Thoracic aorta (tissue), 2 donors: ENCODE measurements at places on chromosomes 2 and 18.

DNA sequence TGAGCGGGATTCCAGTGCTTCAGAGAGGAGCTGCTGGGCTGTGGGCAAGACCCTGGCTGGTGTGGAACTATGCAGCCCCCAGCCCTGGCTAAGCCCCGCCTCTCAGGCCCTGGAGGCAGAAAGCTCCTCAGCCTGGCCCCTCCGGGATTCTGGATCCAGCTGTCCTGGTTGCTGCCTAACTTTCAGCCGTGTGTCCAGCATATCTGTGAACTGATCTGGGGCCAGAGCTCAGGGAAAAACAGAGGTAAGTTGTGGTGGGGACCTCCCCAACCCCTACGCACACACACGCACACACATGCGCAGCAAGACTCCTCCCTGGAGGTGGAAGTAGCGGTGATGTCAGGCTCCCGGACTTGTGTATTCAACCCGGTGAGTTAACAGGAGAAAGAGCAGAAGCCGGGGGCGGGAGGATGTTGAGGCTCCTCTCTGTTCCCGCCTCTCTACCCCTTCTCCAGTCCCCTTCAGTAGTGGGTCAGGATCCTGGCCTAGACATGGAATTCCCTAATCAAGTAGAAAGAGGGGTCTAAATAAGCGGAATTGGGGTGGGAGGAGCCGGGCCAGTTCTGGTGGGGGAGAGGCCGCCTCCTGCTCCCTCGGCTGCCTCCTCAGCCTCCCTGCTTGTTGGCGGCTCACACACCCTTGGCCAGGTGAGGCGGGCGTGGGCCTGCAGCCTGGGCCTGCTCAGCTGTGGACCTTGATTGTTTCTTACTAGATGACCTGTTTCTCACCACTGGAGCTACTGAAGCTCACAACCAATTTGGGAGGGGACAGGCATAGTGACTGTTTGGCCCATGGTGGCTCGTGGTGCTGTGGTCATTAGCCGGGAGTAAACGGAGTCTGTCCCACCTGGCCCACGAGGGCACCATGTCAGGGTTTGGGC, 33.4 kb downstream of the SIX2 start:
- DNase-seq: no peak

DNA sequence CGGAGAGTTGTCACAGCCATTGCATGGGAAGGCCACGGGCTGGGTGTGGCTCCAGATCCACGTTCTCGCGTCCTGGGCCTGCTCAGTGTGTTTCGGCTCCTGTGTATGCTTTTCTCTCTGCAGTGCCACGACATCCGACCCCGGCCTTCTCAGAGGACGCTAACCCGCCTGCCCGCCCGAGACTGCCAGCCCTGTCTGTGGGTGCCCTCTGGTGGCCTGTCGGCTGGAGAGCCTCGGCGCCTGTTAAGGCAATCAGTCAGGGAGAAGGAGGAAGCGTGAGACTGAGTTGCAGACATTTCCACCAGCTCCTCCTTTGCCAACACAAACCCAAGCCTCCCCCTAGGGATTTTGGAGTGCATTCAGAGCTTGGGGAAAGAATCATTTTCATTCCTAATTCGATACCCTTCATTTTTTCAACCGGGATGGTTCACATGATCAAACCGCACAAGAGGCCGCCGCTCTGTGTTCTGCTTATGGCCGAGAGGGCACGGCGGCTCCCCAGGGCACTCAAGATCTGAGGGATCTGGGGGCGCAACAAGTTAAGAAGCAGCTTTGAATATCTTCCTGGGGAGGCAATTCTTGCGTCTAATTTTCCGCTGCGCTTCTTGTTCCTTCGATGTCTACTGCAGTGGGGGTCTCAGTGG, 37.5 kb upstream of the ZBTB7C start:
- peak; percentile 68 for DNase-seq

GRCh38 chr2:106547164-106547903, 60.2 kb downstream of the CD8B2 start:
- no peak for DNase-seq

- no peak for DNase-seq
These were observed 50.2 kb upstream of the MRPL33 start for GRCh38 chr2:27721335-27721734.

DNA sequence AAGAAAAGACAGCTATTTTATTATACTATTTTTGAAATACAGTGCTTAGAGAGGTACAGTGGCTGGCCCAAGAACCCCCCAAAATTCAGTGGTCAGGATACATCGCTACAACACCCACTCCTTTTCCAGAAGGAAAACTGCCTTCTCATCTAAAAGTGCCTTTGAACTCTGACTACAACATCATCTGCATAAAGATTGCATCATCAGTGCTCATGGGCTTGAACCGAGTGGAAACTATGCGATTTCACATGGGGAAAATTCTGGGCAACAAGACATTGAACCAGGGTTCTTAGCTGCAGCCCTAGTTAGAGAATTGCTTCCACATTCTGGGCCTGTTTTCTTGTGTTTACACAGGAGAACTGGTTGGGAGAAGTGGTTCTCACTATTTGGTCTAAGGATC, 294.6 kb upstream of the SLC14A2 start:
- no peak for DNase-seq

DNA sequence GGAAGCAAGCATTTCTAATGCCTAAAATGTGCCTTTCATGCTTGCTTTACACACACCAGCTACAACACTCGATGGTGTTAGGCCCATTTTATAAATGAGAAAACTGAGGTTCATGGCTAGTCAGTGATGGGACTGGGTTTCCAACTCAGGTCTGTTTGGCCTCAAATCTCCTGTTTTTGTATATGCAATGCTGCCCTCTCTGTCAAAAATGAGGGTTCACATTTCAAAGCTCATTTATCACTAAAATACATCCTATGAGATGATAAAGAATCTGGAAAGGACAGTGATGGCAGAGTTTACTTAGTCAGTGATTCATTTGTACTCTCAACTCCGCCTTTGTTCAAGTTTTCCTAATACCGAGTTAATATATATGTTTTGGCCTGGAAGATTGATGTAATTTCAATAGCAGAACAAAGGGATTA, 92.3 kb downstream of the KCTD1 start:
- no peak for DNase-seq

DNA sequence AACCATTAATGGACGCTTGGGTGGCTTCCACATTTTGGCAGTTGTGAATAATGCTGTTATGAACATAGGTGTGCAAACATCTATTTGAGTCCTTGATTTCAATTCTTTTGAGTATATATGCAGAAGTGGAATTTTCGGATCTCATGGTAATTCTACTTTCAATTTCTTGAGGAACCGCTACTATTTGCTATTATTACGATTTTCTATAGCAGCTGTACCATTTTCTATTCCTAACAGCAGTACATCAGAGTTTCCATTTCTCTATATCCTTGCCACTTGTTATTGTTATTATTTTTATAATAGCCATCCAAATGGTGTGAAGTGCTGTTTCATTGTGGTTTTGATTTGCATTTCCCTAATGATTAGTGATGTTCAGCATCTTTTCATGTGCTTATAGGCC, 69.5 kb downstream of the KIF5C start:
- no peak for DNase-seq

DNA sequence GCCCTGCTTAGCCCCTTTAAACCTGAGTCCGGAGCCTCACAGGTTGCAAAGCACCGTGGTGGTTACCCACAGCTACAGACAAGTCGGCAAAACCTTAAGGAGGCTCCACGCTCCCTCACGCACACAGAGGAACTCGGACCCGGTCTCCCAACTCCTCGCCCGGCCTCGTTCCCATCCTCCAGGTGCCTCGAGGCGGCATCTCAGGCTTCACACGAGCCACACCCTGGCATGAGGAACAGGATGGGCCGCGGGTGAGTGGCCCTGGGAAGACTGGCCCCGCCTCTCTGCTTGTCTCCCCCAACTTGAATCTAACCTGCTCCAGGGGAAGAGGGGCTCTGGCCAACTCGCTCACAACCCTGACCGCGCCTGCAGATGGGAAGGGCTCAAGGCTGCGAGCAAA, 97.4 kb downstream of the EIPR1 start:
- DNase-seq: no peak

- no peak for DNase-seq
These were observed 105.4 kb downstream of the DYM start for GRCh38 chr18:49355028-49355427.

GRCh38 chr2:54763636-54764291, 40.3 kb downstream of the EML6 start:
- no peak for DNase-seq

DNA sequence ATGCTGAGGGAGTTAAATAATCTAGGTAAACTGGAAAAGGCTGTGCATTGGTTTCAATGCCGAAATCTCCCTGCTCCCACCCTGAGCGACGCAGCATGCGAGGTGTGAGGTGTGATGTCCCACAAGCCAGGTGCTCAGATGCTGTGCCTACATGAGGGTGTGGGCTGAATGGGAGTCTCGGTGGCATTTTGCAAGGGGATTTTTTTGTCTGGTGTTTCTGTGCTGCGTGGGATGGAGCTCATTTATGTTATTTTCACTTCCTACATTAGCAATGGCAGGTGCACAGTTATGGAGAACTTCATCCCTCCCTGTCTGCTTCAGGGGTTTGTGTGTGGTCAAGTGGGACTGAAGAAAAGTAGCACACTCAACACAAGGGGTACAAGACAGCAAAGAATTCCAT, 110.2 kb upstream of the CCDC68 start:
- DNase-seq: no peak

- DNase-seq: no peak
These were observed 8.7 kb upstream of the TEX44 start for GRCh38 chr2:231583982-231584381.

GRCh38 chr2:152336119-152336853, 1.3 kb downstream of the FMNL2 start:
- peak; percentile 19 for DNase-seq

GRCh38 chr18:62578980-62579511, 56.2 kb downstream of the ZCCHC2 start:
- no peak for DNase-seq

GRCh38 chr2:109178968-109179367, 50.0 kb downstream of the SH3RF3 start:
- no peak for DNase-seq

- no peak for DNase-seq
These were observed 3.0 kb upstream of the CEP68 start for GRCh38 chr2:65053199-65053598.

- no peak for DNase-seq
These were observed 84.3 kb downstream of the TFCP2L1 start for GRCh38 chr2:121200419-121201315.

DNA sequence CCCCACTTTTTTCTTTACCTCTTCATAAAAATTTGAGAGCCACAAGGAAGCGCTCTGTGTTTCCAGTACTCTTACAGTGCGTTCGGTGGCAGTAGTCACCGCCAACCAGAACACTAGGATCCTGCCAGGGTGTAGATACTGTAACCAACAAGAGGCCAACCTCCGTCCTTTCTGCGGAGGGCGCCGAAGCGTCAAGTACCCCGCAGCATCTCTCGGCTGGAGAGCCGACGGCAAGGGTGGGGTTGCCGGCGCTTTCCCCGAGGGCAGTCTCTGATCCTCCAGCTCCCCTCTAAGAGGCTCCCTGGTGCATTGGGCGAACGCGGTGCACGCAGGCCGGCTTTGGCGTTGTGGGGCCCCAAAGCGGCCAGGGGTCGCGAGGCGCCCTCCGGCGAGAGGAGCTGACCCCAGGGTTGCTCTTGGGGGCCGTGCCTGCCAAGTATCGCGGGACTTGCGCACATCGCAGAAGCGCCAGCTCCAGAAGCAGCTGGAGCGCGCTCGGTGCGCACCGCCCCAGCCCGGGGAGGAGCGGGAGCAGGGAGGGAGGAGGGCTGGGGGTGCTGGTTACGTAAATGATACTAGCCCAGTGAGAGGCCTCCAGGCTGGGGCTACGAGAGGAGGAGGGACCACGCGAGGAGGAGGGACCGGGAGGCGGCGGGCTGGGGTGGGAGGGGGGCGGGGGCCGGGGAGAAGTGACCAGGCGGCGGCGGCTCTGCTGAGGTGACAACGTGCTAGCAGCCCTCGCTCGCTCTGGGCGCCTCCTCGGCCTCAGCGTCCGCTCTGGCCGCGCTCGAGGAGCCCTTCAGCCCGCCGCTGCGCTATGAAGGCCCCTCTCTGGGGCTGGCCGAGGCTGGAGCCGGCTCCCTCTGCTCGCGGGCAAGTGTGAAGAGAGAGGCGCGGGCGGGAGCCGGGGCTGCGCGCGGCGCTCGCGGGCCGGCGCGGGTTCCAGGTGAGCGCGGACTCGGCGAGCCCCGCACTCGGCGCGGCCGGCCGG, at the start of gene GALNT13:
GALNT13 (plus strand) TSS at position 692 of the 991 bp plus-strand sequence.
- no peak for DNase-seq

DNA sequence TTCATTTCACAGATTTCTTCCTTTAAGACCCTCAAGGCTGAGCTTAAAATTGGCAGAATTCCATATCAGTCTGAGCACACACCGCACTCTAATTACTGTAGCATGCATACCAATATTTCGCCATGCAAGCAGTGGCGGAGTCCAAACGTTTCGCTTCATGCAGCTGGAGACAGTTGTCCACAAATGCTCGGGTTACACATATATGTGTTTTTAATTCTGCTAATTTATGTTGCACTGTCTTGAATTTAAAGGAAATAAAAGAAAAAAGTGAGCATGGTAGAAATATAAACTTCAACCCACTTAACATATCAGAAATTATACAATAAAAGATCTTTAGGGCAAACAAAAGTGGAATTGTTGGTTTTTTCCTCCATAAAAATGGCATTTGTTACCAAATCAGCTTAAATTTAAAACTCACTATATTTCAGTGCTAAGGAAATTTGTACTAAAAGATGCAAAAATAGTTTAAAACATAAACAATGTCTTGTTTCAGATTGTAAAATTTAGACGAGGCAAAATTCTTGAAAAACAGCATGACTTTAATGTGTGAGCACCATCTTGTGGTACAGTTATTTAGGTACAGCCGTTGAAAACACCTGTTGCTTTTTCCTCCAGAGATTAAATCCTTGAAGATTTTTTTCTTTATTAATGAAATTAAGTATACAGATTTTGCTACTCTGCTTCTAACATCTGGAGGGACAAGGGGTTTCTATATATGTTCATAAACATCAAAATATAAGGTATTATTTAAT, 24.1 kb upstream of the KANSL1L start:
- DNase-seq: no peak

GRCh38 chr2:239594772-239595608, 194.2 kb upstream of the HDAC4 start:
- DNase-seq: no peak

DNA sequence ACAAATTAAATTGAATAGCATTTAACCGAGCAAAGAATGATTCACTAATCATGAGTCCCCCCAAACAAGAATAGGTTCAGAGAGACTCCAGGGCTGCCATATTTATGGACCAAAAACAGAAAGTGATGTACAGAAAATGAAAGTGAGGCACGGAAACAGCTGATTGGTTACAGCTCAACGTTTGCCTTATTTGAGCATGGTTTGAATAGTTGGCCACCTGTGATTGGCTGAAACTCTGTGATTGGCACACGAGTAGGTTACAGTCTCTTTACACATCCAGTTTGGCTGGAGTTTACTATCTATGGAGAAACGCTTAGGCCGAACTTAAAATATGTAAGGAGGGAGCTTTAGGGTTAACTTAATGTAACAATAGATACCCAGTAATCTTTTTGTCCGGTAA, 27.0 kb upstream of the DPYSL5 start:
- DNase-seq: no peak

- no peak for DNase-seq
These were observed 111.9 kb upstream of the COL5A2 start for GRCh38 chr2:189291460-189291859.

- DNase-seq: no peak
These were observed 74.2 kb downstream of the INO80D start for GRCh38 chr2:206011795-206012194.
